Posterior vena cava (tissue), 2 donors: ENCODE measurements at places on chromosomes 6 and 20.

GRCh38 chr20:16040742-16041141, 532.5 kb downstream of the KIF16B start:
- DNase-seq, result no peak

DNA sequence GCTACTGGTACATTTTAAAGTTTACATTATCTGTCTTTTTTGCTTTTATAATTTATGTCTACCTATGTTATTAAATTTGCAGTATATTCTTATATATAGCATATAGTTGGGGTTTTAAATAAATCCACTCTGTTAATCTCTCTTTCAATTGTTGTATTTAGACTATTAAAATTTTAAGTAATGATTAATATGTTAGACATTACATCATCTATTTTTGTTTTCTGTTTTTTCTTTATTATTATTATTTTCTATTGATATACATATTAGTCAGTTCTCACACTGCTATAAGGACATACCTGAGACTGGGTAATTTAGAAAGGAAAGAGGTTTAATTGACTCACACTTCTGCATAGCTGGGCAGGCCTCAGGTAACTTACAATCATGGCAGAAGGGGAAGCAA, 1338.2 kb upstream of the GJE1 start:
- DNase-seq, result no peak

DNA sequence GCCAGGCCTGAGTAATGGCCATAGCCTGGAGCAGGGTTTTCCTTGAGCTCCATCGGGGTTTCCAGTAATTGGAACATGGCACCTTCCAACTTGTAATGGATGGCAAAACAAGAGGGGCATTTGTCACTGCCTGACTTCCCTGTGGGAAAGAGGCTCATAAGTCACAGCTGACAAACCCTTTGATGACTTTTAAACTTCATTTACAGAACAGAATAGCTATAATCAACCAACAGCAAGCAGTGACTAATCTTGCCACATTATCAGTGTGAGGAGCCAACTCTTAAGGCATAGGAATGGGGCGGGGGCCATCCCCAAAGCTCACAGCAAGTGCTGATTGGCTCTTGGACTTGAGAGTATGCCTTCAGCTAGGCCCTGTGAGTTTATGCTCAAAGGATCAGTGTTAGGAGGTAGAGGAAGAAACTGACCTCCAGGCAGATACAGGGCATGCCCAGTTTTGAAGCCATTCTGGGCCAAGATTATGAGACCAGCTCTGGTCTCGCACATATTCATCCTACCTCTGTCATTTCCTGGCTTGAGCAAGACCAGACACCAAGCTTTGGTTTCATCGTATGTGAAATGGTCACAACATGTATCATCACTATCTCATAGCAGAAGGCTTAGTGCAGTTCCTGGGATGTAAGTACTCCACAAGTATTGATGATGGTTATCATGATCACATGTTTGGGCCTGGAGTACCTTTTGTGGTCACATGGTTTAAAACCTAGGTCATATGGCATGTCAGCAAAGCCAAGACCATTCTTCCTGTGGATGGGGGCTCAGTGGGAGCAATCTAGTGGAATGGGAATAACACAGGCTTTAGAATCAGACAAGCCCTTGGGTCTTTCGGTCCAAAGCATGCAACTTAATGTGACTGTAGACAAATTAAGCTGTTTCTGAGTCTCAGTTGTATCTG, 49.2 kb downstream of the EIF2S2 start:
- no peak for DNase-seq

- no peak for DNase-seq
These were observed 38.2 kb downstream of the NFYA start for GRCh38 chr6:41111017-41111416.

DNA sequence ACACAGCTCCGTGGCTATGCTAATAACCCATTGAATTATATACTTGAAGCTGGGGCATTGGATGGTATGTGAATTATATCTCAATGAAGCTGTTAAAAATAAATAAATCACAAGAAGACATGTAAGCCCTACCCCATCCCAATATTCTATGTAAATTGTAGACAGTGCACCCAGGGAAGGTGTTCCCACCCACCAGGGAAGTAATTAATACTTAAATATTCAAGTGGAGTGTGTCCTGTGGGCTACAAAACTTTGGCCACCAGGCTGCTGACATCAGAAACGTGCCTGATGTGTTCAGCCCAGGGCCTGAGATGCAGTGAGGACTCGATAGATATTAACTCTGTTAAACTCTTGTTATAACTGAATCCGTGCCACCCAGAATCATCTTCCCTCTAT, 240.4 kb upstream of the RREB1 start:
- no peak for DNase-seq

GRCh38 chr6:3314621-3315467, 56.1 kb downstream of the PSMG4 start:
- DNase-seq, result peak; percentile 12

GRCh38 chr6:33716379-33716778, 4.9 kb upstream of the UQCC2 start:
- no peak for DNase-seq

GRCh38 chr6:169738976-169739529, 12.3 kb downstream of the DYNLT2 start:
- DNase-seq, result no peak

DNA sequence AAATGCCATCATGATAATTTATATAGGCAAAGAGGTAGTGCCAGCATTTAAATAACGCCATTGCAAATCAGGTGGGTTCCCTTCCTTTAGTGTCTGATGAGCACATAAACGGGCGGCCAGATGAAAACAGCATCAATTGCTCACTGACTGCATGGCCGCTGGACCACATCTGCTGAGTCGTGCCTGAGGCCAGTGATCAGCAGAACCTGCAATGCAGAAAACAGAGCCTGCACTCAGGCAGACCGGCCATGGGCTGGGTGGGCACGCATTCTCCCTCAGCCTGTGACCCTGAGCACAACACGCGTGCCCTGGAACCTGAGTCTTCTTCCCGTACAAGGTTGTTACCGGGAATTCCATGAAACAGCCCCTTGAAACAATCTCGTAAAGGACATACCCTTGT, 144.0 kb upstream of the THBS2 start:
- no peak for DNase-seq

DNA sequence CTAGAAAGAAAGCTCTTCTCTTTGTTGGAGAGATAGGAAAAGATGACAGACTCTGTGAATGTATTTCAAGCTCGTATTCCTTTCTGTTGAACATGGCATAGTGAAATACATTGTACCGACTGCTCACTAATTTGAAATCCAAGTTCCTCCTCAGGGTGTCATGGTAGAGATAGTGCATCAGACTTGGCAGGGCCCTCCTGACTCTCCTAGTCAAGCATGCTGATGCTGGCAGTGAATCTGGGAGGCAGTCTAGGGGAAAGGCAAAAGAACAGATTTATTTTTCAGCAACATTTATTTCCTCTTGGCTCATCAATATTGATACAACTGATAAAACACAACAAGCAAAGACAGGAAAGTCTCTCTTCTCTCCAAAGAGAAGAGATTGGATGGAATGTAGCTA, 356.3 kb upstream of the IRAK1BP1 start:
- no peak for DNase-seq

DNA sequence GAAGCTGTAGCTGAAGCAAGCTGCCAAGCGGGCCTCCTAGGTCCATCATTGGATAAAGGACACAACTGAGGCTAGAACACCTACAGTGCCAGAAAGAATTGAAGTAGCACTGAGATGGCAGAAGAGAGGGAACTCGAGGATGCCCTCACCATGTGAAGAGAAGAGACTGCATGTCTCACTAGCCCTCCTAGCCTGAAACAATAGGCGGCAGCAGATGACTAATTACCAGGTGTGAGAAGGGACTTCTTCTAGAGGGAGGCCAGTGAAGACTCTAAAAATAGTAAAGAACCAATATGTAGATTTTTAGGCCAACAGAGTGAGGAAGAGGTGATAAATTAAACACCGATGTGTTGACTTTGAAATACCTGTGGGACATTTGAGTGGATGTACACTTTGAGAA, 50.3 kb downstream of the LGSN start:
- no peak for DNase-seq

GRCh38 chr6:24072038-24072746, 53.8 kb upstream of the NRSN1 start:
- DNase-seq, result no peak

DNA sequence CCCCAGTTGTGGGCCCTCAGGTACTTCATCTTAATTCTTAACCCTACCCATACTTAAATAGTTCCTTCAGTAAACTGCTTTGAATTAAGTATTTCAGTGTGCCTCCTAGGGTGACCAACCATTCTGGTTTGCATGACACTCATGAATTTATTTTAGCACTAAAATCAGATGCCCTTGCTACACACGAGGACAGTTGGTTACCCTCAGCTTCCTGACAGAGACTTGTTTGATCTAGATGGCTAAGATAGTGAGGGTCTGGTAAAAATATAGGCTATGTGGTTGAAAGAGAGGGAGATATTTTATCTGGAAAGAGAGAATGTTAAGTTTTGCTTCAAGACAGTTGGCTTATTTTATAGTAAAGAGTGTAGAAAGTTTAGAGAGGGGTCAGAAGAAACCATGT, 10.6 kb downstream of the PGK2 start:
- DNase-seq, result no peak

DNA sequence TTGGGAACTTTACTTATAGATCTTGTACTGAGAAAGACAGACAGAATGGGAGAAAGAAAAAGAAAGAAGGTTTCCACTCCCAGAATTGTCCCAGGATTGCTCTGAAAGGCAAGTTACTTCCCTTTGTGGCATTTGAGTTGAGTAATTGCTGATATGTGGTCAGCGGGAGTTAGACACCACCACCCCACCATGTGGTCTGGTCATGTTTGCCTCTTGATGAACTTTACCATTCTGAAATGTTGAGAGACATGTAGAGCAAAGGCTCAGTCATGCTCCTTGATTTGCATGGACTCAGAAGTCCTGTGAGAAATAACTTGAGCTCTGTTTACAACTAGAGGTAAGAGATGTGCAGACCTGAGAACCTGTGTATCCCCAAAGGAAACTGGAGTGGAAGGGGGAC, 17.1 kb downstream of the TCF21 start:
- DNase-seq, result no peak

DNA sequence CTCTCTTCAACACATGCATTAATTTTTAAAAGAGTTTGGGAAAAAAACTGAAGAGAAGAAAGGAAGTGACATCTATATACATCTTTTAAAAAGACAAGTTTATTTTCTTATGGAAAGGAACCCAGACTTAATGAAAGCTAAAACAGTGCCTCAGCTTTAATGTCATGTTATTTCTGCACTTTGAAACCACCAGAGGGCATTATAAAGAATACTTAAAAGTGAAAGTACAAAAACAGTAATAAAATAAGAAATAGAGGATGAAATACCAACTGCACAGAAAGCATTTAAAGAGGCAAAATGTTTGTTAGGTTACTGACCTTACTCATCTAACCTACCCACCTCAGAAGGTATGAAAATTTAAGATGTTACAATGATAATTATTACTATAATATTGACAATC, 98.8 kb downstream of the HUS1B start:
- DNase-seq, result no peak

DNA sequence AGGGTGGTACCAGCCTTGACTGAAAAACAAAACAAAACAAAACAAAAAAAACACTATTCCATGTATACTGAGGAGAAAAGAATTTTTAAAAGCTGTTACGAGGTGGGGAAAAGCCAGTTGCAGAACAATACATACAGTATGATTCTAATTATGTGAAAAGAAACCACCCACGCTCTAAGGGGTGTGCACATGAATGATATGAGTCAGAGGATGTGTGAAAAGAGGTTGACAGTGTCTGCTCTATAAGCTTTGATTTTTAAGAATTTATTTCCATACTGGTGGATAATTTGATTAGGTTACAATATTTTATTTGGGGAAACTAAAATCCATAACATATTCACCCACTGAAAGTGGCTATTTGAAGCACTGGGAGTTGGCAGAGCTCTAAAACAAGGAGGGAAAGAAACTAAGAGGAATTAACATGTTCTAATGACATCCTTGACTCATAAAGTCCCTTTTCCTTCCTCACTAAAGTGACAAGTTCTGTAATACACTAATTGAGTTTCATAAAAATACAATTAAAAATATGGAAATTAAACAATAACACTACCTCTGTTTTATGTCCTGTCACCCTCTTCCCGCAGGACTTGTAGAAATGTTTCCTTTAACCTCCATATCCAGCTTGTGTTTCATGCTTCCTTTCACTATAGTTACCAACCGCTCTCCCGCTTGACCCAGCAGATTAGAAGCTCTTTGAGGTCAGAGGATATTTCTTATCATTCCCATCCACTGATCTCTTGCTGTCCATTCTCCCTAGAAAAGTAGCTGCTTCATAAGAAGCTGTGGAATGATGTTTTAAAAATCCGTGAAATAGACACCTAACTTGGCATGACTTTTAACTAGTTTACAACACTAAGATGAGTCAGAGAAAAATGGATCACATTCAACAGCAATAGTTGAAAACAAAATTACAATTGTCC, 118.6 kb upstream of the CCDC28A start:
- DNase-seq, result no peak

DNA sequence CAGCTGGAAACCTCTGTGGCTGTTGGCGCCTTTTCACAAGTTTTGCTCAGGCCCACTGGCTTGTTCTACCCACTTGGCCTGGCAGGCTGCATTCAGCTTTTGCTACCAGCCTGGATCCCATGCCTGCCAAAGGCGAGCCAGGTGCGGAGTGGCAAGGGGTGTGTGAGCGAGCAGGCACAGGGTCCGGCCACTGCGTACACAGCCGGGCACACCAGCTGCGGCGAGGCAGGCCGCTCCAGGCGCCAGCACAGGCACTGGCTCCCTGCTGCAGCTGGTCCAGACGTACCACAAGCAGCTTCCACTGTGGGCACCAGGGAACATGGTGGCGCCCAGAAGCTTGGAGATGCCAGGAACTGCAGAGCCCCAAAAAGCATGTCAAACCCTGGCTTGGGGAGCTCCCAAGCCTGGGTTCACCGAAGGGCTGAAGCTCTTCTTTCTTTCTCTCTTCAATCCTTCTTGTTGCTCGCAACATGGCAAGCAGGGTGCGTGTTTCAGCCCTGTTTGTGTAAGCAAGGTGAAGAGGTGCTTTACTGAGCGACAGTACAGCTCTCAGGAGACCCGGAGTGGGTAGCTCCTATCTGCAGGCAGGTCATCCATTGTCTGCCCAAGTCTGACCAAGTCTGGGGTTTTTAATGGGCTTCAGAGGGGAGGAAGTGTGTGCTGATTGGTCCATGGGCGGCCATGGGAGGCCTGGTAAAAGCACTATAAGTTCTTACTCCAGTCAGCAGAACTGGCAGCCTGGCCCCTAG, 32.6 kb upstream of the GRM4 start:
- DNase-seq, result peak; percentile 31

GRCh38 chr6:32713241-32713640, 27.9 kb upstream of the HLA-DQA2 start:
- DNase-seq, result no peak

- DNase-seq, result no peak
These were observed 619 bp upstream of the PDE7B start for GRCh38 chr6:135850882-135851281.

GRCh38 chr20:20668639-20669038, 43.8 kb downstream of the RALGAPA2 start:
- DNase-seq, result no peak

DNA sequence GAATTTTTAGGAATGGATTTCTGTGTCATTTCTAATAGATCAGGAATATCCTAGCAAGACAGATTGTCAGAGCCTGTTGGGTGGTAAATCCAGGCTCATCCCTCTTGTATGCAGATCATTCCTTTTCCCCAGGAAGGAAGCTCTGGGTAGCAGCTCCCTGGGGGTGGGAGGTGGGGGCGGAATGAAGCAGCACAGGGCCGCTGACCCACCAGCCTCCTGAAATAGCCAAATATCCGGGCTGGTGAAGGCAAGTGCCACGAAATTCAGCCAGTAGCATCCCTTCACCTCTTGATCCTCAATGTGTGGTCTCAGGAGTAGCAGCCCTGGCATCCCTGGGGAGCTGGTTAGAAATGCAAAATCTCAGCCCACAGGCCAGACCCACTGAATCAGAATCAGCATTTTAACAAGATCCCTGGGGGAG, 256.9 kb downstream of the LRFN2 start:
- DNase-seq, result no peak
